Naive thymus-derived CD8-positive, alpha-beta T cell (primary cell): ENCODE measurements at places on chromosomes 16 and 17. TPM values are rescaled to one million over a fixed set of nuclear protein-coding genes. Genes with fewer than 3 reads are reported as not detected.

The TBX4 gene
- total RNA-seq: not detected

The CYLD gene
- total RNA-seq: 195 TPM

The CMTM4 gene
- 3.1 TPM for total RNA-seq

- no peak overlapping the region for H3K27ac ChIP-seq
- H3K27me3 ChIP-seq: no peaks in the 10 kb centered on the region
- H3K4me1 ChIP-seq: no peaks in the 10 kb centered on the region
- H3K36me3 ChIP-seq: peaks cover 66% of the 10 kb centered on the region
- no peak overlapping the region for H3K4me3 ChIP-seq
- no peak for DNase-seq
These were observed 40.9 kb upstream of the NAT9 start for GRCh38 chr17:74816905-74817620.

DNA sequence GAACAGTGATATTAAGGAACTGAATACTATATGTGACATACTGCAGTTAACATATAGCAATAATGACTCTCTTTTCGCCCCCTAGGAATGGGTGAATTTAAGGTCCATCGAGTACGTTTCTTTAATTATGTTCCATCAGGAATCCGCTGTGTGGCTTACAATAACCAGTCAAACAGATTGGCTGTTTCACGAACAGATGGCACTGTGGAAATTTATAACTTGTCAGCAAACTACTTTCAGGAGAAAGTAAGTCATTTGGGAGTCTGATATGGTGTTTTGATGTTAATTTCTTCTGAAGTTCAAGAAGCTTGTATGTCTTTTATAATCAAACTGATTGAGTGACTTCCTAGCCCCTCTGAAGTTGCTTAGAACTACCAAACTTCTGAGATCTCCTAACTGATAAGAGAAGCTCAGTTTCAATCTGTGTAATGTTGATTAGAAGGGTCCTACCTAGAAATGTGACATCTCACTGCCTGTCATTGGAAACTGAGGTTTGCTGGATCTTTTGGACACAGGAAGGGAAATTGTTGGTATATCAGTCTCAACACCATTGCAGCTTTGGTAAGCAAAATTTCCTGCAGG, 1.0 kb downstream of the UTP4 start:
- no peaks in the 10 kb centered on the region for H3K27me3 ChIP-seq
- no peak for DNase-seq
- H3K27ac ChIP-seq: peak overlapping the region; percentile 96
- H3K36me3 ChIP-seq: peaks cover 35% of the 10 kb centered on the region
- H3K4me3 ChIP-seq: peak overlapping the region; percentile 92
- H3K4me1 ChIP-seq: peaks cover 46% of the 10 kb centered on the region

GRCh38 chr16:6958184-6958583, 374.5 kb upstream of the RBFOX1 start:
- H3K36me3 ChIP-seq: no peaks in the 10 kb centered on the region
- no peaks in the 10 kb centered on the region for H3K27me3 ChIP-seq
- no peak overlapping the region for H3K27ac ChIP-seq

DNA sequence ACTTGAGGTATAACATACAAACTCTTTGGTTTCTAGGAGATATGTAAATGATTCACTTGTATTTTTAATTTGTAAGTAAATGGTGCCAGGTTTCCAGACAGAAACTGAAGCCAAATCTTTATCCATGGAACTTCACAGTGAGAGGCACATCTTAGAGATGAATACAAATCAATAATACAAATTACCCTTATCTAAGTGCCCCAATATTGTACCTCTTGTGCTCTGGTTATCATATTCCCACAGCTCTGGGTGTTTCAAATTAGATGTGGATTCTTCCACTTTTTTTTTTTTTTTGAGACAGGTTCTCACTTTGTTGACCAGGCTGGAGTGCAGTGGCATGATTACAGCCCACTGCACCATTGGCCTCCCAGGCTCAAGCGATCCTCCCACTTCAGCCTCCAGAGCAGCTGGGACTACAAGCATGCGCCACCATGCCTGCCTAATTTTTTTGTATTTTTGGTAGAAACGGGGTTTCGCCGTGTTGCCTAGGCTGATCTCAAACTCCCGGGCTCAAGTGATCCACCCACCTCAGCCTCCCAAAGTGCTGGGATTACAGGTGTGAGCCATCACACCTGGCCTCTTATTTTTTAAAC, 38.0 kb upstream of the DHX40 start:
- H3K36me3 ChIP-seq: no peaks in the 10 kb centered on the region
- DNase-seq: no peak
- H3K27me3 ChIP-seq: no peaks in the 10 kb centered on the region
- H3K4me3 ChIP-seq: no peak overlapping the region

- no peak for DNase-seq
- H3K36me3 ChIP-seq: peaks cover 51% of the 10 kb centered on the region
- H3K4me1 ChIP-seq: peaks cover 15% of the 10 kb centered on the region
- H3K4me3 ChIP-seq: no peak overlapping the region
These were observed 167.4 kb downstream of the PITPNC1 start for GRCh38 chr17:67544364-67544955.

DNA sequence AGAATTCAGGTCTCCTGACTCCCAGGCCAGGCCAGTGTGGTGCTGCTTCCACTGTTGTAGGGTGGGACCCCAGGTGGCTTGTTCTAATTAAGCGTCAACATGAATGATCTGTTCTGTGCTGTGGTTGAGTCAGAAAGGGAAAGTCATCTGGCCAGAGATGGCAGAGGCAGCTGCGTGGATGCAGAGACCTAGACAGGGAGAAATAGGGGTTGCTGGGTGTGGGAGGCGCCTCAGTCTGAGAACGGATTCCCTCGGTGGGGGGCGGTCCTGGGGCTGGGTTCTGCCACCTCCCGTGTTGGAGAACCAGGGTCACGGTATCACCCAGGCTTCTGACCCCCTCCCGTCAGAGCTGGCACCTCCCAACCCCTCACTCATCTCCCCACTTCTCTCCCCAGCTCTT, 5.6 kb downstream of the FBRS start:
- peaks cover 5% of the 10 kb centered on the region for H3K36me3 ChIP-seq
- H3K27me3 ChIP-seq: no peaks in the 10 kb centered on the region
- no peak for DNase-seq
- H3K4me3 ChIP-seq: no peak overlapping the region
- peak overlapping the region; percentile 75 for H3K27ac ChIP-seq

- no peaks in the 10 kb centered on the region for H3K27me3 ChIP-seq
- peaks cover 22% of the 10 kb centered on the region for H3K4me1 ChIP-seq
- H3K4me3 ChIP-seq: no peak overlapping the region
- no peak for DNase-seq
These were observed 66.9 kb downstream of the PLXDC1 start for GRCh38 chr17:39084558-39084957.
